Naive thymus-derived CD8-positive, alpha-beta T cell (primary cell): ENCODE measurements at places on chromosomes 5 and 9. TPM values are rescaled to one million over a fixed set of nuclear protein-coding genes. Genes with fewer than 3 reads are reported as not detected.

DNA sequence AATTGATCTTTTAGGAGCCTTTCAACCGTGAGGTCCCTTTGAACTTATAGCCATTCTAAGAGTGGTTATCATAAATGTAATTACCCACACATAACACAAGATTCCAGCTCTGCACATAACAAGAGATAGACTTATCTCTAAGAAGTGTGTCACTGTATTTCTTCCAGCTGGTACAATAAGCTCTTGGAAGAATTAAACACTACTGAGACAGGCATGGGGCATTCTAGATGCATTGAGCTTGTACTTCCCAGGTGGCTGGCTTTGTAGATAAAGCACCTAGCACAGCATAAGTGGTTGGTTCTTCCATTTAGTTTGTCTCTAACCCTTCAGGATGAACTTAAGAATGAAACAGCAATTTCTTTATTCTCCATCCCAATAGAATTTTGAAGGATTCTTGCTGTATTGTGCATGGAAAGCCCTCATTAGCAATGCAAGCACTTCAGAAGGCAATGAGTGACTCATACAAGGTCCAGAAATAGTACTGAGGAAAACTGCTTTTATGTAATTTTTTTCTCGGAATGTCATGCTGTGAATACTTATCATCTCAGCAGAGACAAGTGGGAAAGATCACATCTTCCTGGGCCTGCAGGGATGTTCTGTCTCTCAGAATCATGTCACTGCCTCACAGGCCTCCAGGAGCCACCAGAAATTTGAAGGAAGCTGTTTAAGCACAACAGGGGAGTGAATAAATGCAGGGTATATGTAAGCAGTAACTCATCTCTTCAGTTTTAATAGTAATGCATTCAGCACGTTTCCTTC is 91.1 kb upstream of the CD180 start:
- DNase-seq, result no peak

DNA sequence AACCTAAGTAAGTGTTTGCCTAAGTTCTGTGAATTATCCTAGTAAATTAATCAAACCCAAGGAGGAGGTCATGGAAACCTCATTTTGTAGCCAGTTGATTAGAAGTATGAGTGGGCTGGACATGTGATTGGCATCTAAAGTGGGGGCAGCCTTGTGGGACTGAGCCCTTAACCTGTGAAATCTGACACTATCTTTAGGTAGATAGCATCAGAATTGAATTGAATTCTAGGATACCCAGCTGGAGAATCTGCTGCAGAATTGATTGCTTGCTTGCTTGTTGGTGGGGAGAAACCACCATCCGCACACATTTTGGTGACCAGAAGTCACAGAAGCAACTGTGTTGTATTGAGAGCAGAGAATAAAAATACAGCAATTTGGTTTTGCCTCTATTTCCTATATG is 97.0 kb downstream of the FBXL7 start:
- no peak for DNase-seq

The SELENOP gene
- 3.9 TPM for total RNA-seq

The SOX30 gene
- 0.44 TPM for total RNA-seq

DNA sequence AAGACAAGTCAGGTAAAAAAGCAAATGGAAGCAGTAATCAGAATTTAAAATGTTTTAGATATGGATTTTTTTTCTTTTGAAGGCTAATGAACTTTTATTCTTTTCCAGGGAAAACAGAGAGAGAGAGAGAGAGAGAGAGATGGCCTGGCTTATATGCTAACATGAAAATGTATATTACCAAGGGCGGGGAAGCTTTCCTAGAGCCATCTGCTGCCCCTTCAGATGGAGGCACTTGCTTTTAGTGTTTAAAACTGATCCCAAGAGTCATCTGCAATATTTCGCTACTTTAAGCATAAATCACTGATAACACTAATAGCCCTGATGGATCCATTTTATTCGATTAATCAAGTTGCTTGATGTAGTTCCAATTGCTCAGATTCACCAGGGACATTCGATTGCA is 186.1 kb upstream of the ADAMTS16 start:
- no peak for DNase-seq

The ORM2 gene
- not detected for total RNA-seq

DNA sequence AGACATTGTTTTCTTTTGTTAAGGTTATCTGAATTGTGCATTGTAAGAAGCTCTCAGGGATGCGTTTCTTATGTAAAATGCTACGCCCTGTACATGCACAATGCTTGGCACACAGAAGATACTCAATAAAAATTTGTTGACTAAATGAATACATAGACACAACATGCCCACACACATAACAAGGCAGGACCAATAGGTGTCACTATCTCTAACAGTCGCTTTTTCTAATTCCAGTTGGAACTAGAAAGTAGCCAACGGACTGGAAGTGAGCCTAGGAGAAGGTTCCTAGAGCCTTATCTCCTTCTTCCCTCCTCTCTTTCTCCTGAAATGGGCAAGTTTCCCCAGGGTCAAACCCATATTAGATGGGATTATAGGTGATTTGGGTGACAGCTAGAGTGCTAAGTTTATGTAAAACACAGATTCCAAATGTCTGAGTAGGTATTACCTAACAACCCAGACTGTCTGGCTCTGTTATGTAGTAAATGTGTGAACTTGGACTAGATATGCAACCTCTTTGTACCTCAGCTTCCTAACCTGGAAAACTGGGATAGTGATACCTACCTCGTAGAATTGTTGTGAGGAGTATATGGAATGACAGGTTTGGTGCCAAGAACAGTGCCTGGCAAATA is 603.0 kb downstream of the RAB3C start:
- DNase-seq, result no peak

The BTNL3 gene
- total RNA-seq, result not detected

GRCh38 chr5:179268966-179269693 is 76.1 kb downstream of the ADAMTS2 start:
- DNase-seq, result peak; percentile 46

DNA sequence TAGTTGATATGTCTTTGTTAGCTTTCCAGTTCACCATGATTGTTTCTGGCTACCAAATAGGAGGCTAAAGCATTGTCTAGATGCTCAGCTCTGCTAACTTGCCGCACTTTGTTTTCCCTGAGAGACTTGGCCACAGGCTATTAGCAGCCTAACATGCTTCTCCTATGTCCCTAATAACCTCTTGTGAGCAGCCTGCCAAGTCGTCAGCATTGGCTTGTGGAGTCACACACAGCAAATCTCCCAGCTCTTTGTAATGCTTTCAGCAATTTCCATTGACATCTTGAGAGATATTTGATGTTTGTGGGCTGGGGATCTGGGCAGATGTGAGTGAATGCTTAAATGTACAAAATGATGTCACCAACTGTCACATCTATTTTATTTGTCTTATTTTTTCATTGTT is 346.9 kb downstream of the KDM4C start:
- no peak for DNase-seq

DNA sequence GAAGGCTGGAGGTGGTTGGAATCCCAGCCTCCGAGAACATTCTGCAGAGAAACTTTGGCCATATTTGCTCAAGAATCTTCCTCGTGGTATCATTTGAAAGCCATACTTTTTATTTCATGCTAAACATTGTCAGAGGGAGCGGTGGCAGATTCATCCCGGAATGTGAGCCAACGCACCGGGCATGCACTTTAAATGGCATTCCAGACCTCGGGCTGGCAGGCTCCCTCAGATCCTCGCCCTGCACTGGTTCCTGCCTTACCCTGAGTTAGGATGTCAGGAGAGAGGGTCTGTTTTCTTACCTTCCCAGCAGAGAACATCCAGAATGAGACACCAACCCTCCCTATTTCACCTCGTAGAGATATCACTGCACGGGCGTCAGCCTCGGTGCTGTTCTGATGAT is 33.8 kb downstream of the GDNF start:
- no peak for DNase-seq

- DNase-seq, result no peak
Observed at GRCh38 chr9:123509646-123510045, 153.6 kb downstream of the CRB2 start.

The GRIA1 gene
- not detected for total RNA-seq

DNA sequence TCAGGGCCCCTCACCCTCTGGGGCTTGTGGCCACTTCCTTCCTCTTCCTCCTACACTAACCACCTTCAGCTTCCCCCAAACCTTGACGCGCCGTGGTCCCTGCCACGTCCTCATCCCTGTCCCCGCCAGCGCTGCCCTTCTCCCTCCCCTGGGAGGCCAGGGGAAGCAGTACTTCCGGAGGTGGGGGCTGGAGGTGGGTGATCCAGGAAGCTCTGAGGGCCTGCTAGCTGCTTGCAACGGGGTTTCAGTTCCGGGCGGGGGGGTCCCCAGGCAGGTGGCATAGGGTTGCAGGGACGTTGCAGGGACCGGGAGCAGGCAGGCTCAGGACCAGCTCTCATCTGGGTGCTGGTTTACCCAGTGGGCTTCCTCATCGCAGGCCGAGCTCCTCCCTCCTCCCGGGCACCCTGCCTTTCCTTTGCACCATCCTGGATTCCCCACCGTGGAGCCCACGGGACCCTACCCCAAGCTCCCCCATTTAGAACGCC is 70.0 kb downstream of the RXRA start:
- peak; percentile 57 for DNase-seq

DNA sequence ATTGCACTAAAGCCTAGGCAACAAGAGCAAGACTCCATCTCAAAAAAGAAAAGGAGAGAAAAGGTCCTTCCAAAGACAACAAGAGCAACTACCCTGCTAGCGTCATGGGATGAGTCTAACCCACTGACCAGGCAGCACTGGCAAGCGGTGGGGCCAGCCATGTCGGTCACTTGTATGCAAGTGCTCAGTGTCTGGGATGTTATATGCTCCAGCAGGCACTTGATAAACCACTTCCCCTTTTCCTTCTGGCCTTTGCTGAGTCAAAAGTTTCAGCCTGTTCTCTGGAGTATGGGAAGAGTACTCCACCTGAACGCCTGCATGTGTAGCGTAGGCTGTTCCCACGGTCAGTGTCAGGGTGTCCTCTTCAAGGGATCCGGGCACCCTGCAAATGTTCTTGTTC is 9.2 kb upstream of the MXD3 start:
- no peak for DNase-seq

The NKD2 gene
- total RNA-seq, result not detected

DNA sequence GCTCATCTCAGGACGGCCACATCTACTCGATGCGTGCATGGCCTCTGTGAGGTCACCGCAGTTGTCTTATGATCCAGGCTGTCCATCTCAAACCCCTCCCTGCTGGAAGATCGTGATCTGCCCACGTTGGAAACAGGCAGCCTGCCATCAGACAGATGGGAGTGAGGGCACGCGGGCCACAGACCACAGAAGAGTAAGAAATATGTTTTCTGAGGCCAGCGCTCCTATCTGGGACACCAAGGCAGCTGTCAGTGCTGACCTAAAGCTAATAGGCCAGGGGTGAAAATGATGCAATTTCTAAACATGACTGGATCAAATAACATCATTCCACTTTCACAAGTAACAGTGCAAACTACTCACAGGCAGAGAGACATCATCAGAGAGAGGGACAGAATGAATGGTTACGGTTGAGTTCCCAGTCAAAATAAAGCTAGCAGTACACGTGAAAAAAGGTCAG is 57.1 kb upstream of the CER1 start:
- DNase-seq, result no peak
